ENCODE measurements at places on chromosomes 12 and 14.
A peak's percentile ranks its signal among the peaks of the same experiment; 100 is the strongest.

- DNase-seq, result no peak
These were observed 389.8 kb downstream of the NUAK1 start for GRCh38 chr12:105748806-105749600.

DNA sequence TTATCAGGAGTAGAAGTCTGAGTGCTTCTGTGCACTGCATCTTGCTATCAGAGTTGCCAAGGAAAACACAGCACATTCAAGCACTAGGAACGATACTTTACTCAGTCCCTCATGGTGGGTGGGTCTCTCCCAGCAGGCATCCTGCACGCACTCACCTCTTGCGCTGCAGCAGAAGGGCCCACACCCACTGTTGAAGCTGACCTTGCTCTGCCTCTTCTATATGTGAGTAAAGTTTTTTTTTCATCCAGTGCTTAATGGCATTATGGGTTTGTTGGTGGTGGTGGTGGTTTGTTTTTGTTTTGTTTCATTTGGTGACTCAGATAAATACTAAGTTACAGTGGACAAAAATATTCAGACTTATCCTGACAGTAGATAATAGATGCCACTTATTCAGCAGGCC, 348.5 kb downstream of the EGLN3 start:
- DNase-seq, result no peak

- no peak for DNase-seq
These were observed 172.5 kb downstream of the GXYLT1 start for GRCh38 chr12:41972196-41972595.

DNA sequence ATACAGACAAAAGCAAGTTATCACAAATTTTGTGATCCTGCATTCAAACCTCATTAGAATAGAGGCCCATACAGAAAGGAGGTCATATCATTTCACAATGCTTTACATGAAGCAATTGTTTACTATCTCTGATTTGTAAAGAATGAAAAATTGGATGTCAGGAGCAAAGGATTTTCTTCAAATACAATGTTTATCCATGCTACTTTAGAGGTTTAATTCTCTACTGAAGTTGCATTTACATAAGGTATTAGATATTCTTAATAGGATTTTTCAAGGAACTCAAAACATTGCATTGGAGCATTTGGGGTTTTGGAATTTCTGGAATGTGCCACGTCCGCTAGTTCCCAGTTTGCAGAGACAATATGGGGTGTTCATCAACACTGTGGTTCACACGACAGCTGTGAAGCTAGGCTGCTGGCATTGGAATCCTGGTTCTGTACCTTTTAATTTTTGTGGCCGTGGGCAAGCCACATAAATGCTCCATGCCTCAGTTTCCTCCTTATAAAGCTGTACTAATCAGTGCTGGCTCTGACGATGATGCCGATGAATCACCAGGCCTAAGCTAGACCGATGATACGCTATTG, 174.8 kb downstream of the APAF1 start:
- no peak for DNase-seq

DNA sequence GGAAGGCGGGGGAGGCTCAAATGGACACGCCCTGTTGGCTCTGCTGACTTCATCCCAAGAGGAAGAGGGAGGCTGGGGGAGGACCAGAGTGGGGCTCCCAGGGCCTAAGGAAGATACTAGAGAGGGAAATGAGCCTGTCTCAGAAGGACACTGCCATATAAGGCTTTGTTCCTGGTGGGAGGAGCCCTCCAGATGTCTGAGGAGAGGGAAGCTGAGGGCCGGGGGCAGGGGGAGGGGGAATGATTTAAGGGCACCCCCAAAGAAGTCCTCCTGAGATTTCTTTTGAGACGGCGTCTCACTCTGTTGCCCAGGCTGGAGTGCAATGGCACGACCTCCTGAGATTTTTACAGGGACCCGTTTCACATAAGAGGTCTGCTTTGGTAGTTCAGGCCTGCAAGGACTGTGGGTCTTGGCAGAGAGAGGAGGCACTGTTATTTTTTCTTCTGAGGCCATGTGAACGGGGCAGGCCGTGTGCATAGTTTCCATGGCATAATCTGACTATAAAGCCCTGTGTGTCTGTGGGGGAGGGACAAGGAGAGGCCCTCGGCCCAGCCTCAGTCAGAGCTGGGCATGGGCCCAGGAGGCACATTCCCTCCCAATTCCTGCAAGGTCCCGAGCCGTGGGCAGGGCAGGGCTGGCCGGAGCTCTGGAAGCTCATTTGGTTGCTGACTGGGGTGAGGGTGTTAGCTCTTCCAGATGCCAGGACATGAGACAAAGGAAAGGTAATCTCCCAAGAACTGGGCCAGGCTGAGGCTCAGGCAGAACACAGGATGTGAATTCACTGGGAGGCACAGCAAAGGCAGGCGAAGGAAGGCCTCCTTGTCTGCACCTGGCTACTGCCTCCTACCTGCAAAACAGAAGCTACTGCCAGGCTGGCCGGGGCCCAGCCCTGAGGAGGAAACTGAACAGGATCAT, 22.2 kb upstream of the PLEKHG3 start:
- DNase-seq, result no peak

DNA sequence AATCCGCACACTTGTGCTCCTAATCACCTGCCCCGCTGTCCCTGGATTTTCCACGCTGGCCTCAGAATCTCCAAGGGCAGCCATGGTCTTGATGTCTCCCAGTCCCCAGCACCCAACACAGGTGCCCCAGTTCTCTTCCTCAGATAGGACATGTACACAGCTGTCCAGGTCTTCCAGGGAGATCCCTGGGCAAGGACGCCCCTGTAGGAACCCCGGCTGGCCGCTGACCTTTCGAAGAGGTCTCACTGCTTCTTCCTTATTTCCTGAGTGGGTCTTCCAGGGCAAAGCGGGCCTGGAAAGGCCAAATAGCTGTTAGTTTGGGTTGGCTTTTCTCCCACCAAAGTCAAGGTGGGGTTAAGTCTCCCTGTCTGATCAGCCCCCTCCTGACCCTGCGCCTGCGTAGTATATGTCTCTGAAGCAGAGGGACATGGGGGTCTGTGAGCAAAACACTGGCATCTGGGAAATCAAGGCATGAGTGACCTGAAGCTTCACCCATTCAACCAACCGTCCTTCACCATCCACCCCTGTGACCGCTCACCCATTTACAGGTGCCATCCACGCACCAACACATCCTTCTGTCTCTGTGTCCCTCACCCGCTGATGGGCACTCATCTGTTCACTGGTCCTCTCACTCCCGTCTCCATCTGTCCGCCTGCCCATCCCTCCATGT, 4.6 kb downstream of the BEGAIN start:
- no peak for DNase-seq

DNA sequence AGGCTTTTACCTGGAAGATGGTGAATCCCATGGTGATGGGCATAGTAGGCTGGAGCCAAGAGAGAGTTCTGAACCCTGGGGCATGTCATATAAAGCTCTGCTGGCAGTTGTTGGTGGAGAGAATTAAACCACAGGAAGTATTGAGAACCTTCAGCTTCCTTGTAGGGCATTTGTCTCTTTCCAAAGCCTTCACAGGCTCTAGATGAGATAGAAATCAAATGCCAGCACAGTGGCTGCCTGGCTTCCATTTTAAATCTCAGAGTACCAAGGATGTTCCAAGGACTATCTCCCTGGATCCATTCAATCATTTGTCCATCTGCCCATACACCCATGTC, 369.6 kb downstream of the DPF3 start:
- no peak for DNase-seq

DNA sequence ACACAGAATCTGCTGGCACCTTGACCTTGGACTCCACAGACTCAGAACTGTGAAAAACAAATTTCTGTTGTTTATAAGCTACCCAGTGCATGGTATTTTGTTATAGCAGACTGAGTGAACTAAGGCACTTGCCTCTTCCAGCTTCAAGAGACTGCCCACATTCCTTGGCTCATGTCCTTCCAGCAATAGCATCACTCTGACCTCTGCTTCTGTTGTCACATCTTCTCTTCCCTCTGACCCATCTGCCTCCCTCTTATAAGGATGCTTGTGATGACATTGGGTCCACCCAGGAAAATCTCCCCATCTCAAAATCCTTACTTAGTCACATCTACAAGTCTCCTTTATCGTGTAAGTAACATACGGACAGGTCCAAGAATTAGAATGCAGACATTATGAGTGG, 200.4 kb downstream of the PIK3C2G start:
- DNase-seq, result no peak

DNA sequence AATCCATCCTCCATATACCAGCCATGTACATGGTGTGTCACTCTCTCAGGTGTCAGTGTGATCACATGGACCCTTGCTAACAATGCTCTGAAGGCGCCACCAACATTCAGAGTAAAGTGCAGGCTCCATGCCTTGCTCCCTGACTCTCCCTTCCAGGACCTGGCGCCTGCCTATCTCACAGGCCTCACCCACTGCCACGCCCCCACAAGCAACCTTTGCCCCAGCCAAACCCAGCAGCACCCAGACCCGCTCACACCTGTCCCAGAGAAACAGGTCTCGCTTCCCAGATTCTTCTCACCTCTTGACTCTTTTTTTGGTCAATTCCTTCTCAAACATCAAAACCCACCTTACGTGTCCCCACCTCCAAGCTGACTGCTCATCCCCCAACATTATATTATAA, 52.3 kb downstream of the KCNK10 start:
- DNase-seq, result no peak

GRCh38 chr12:122795807-122796206, 21.4 kb downstream of the CCDC62 start:
- DNase-seq, result no peak

DNA sequence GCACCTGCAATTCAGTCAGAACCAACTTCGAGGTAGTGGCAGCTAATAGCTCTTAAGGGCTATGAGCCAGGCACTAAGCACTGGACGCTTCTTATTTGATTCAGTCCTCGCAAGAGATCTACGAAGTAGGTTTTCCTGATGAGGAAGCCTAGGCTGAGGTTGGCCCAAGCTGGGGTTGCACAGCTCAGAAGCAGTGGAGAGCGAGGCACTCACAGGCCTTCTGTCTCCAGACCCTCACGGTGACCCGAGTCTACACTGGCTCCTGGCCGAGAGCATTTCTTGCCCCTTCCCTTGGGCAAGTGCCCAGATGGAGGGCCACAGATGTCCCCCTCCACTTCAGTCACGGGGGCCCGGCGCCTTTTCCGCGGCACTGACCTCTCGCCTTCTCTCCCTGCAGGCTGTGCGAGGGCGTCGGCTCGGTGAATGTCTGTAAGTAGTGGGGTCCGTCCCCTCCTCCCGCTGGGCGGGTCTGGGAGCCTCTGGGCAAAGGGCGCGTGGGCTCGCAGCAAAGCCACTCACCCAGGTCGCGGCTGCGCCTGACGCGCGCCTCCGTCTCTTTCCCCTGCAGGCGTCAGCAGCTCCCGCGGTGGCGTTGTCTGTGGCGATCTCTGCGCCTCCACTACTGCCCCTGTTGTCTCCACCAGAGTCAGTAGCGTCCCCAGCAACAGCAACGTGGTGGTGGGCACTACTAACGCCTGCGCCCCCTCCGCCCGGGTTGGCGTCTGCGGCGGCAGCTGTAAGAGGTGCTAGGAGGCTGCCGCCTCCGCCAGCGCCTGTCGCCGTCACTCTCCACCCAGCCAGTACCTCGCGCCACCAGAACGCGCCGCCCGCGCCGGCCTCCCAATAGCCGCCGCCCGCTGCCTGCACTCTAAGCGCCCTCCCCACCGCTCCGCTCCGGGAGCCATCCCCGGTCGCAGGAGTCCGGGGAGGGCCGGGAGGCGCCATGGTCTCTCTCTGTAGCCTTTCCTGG, 13.1 kb downstream of the KRT83 start:
- DNase-seq, result peak; percentile 4

DNA sequence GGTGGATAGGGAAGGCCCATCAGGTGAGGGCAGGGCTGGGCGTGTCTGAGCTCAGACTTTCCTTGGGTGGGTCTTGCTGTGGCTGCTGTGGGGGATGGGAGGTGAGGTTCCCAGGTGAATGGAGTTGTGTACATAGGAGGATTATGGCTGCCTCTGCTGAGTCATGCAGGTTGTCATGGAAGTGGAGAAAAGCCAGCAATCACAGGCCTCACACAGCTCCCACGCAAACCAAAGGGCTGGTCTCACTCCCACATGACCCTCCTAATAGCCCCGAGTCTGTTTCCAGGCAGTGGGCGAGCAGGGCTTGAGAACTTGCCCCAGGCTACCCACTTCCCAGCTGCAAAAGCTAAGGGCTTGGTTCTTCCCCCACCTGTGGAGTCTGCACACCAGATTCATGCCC, 149.5 kb downstream of the IPO8 start:
- no peak for DNase-seq

GRCh38 chr14:81982046-81982445, 448.4 kb upstream of the SEL1L start:
- DNase-seq, result no peak

DNA sequence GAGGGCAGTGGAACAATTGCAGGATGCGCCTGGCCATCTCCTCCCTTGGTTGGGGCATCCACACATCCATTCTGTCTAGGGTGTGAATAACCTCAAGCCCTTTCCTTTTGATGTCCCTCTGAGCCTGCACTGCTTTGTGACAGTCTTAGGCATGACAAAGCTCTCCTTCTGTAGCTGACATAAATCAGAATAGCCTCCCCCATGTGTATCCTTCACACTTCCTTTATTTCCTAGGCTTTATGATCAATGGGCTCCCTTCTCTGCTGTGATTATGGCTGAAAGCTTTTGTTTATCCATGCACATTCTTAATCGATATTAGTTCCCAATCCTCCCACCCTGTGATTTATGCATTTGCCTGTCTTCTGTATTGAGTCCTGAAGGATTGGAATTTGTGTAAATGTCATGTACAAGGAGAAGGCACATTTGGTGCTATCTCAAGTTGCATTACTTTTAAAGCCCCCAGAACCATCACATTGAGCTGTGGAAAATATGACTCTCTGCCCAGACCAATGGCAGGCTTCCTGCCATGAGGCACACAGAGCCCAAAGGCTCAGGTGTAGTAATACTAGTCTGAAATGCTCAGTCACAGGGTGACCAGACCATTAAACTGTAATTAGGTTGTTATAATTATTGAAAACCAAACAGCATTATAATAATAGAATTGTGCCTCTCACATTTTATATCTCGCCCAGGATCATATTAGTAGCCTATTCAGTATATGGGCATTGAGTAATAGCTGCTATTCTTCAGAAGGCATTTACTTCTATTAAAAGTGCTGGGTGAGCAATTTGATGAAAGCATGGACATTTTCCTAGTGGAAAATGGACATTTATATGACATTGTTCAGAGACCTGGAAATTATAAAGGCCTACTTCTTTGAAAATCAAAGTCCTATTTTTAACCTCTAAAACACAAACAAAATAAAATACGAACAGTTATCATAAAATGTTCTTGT, 14.0 kb downstream of the EMP1 start:
- DNase-seq, result no peak

GRCh38 chr12:62259993-62260732, at the start of gene USP15:
Gene USP15 (plus strand): TSS chr12:62260404. CDS start chr12:62260415, 11 bp downstream.
- DNase-seq, result peak; percentile 94

GRCh38 chr14:51342226-51342625, 102.2 kb downstream of the TMX1 start:
- DNase-seq, result no peak
